ENCODE measurements at places on chromosomes 7 and 10. TPM values are rescaled to one million over a fixed set of nuclear protein-coding genes. Genes with fewer than 3 reads are reported as not detected.
A peak's percentile ranks its signal among the peaks of the same experiment; 100 is the strongest.

Gene OR2A42
- total RNA-seq, result not detected

- peaks cover 5% of the 10 kb centered on the region for H3K36me3 ChIP-seq
- H3K27me3 ChIP-seq, result no peaks in the 10 kb centered on the region
- no peak overlapping the region for H3K27ac ChIP-seq
- H3K4me3 ChIP-seq, result no peak overlapping the region
Observed at GRCh38 chr10:112761256-112761655, 188.8 kb upstream of the TCF7L2 start.

DNA sequence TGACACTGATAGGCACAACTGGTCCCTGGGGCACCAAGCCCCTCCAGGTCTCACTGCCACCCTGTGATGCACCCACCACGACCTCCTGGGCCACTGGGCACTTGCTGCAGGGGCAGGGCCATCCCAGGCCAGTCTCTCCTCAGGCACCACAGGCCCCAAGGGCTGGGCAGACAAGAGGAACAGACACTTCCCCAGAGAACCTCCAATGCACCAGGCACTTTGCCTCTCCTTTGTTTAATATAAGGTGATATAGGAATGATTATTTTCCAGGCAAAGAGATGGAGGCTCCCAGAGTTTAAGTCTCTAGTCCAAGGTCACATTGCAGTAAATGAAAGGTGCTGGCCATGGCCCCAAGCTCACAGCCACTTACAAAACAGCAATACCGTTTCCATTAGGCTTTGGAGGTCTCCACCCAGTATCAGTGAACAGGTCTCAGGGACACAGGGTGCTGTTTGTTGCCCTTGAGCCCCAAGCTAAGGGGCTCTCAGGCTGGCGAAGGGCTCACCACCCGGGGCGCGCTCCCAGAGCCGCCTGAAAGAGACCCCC lies 4.5 kb downstream of the DEPP1 start:
- peak overlapping the region; percentile 67 for H3K27ac ChIP-seq
- no peaks in the 10 kb centered on the region for H3K36me3 ChIP-seq
- peak overlapping the region; percentile 65 for H3K4me3 ChIP-seq
- DNase-seq, result no peak
- peaks cover 22% of the 10 kb centered on the region for H3K4me1 ChIP-seq
- no peaks in the 10 kb centered on the region for H3K27me3 ChIP-seq

DNA sequence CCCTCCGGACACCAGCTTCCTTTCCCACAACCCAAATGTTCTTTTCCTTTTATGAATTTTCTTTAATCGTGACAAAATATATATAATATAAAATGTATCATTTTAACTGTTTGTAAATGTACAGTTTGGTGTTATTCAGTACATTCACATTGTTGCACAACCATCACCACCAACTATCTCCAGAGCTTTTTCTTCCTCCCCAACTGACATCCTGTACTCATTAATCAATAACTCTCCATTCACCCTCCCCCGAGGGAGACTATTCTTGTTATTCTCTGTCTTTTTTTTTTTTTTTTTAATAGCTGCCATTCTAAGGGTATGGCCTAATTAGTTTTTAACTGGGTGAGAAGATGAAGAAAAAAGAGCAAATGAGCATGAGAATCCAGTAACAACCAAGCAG lies 30.6 kb upstream of the ITGB1 start:
- H3K4me1 ChIP-seq, result peaks cover under 1% of the 10 kb centered on the region
- H3K36me3 ChIP-seq, result no peaks in the 10 kb centered on the region
- H3K27me3 ChIP-seq, result no peaks in the 10 kb centered on the region
- no peak for DNase-seq

- H3K4me3 ChIP-seq, result no peak overlapping the region
- no peak overlapping the region for H3K27ac ChIP-seq
- no peak for DNase-seq
- no peaks in the 10 kb centered on the region for H3K4me1 ChIP-seq
Observed at GRCh38 chr7:79337717-79338116, 115.8 kb downstream of the MAGI2 start.

Gene LRRC61
- total RNA-seq, result 21.8 TPM

- H3K4me3 ChIP-seq, result no peak overlapping the region
- peaks cover 9% of the 10 kb centered on the region for H3K27me3 ChIP-seq
- no peak overlapping the region for H3K27ac ChIP-seq
- H3K36me3 ChIP-seq, result no peaks in the 10 kb centered on the region
- DNase-seq, result no peak
Observed at GRCh38 chr10:2798336-2799022, 268.9 kb upstream of the PFKP start.

- H3K27ac ChIP-seq, result no peak overlapping the region
- H3K4me1 ChIP-seq, result peaks cover 5% of the 10 kb centered on the region
- no peak overlapping the region for H3K4me3 ChIP-seq
- no peak for DNase-seq
Observed at GRCh38 chr7:106599343-106599698, 61.6 kb downstream of the CCDC71L start.

DNA sequence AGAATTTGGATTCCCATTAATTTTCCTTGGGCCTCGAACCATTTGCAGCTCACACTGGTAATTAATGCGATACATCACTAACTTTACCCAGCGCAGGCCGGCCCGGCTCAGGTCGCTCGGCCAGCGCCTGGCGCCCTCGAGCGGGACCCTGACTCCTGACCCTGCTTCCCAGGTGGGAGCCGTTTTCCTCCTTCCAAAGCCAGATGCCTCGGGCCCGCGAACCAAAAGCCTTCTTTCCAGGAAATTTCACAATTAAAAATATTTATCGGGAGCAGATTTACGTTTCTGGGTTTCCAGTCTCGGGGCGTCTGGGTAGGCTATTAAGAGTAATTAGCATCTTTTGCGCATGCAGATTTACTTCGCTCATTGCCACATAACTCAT lies 12.2 kb downstream of the LBX1 start:
- H3K36me3 ChIP-seq, result no peaks in the 10 kb centered on the region
- H3K4me3 ChIP-seq, result no peak overlapping the region
- no peak for DNase-seq
- peaks cover 34% of the 10 kb centered on the region for H3K4me1 ChIP-seq

DNA sequence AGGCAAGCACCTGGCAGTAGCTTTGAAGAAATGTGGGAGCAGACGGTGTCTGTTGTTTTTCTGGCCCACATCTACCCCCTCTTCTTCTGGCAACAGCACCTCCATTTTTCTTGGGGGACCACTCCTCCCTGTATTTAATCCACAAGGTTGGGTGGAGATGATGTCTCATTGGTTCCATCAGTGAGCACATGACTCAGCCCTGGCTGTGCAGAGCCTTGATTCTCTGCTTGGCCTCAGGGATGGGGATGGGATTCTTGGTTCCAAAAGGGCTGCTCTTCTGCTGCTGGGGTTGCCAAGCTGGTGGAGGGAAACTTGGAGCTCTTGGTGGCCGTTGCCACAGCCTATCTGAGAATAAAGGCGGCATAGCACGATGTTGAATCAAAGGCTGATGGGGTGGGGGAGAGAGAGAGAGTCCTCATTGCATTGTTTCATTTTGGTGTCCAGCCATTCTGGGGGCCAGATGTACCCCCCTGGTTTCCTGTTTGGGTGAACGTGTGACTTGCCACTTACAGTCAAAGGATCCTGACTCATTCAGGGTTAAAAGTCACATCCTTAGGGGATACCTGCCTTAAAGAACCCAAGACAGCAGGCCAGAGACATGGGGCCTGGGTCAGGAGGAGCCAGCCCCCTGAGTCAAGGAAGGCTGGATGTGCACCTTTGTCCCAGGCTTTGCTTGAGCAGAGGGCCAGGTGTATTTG lies 25.9 kb downstream of the GRK5 start:
- peak overlapping the region; percentile 90 for H3K27ac ChIP-seq
- peaks cover 55% of the 10 kb centered on the region for H3K4me1 ChIP-seq
- no peak overlapping the region for H3K4me3 ChIP-seq
- peak; percentile 66 for DNase-seq
- peaks cover 21% of the 10 kb centered on the region for H3K36me3 ChIP-seq
- H3K27me3 ChIP-seq, result no peaks in the 10 kb centered on the region

- H3K4me1 ChIP-seq, result no peaks in the 10 kb centered on the region
- H3K27ac ChIP-seq, result no peak overlapping the region
- no peak for DNase-seq
- H3K4me3 ChIP-seq, result no peak overlapping the region
- H3K27me3 ChIP-seq, result no peaks in the 10 kb centered on the region
- no peaks in the 10 kb centered on the region for H3K36me3 ChIP-seq
Observed at GRCh38 chr10:83769281-83769820, 370.0 kb upstream of the GHITM start.

Gene MYOZ1
- not detected for total RNA-seq

Gene HMX2
- 0.90 TPM for total RNA-seq

Gene SAMD9
- total RNA-seq, result 13.6 TPM

GRCh38 chr10:124184208-124184830 lies 90.9 kb upstream of the CHST15 start:
- peaks cover 3% of the 10 kb centered on the region for H3K4me1 ChIP-seq
- H3K36me3 ChIP-seq, result no peaks in the 10 kb centered on the region
- no peaks in the 10 kb centered on the region for H3K27me3 ChIP-seq
- no peak overlapping the region for H3K27ac ChIP-seq

- H3K27me3 ChIP-seq, result no peaks in the 10 kb centered on the region
- H3K4me1 ChIP-seq, result no peaks in the 10 kb centered on the region
- no peak overlapping the region for H3K27ac ChIP-seq
- DNase-seq, result no peak
Observed at GRCh38 chr10:67297637-67298181, 371.9 kb downstream of the LRRTM3 start.

Data from activated CD8-positive, alpha-beta T cell treated with anti-CD3 and anti-CD28 coated beads for 36 hours (primary cell).